Breast epithelium (tissue), 4 donors: ENCODE measurements at places on chromosomes 7 and 10.

- DNase-seq = no peak
Observed at GRCh38 chr10:54745436-54745835, 55.6 kb downstream of the PCDH15 start.

- no peak for DNase-seq
Observed at GRCh38 chr7:157409753-157410727, 73.2 kb downstream of the DNAJB6 start.

DNA sequence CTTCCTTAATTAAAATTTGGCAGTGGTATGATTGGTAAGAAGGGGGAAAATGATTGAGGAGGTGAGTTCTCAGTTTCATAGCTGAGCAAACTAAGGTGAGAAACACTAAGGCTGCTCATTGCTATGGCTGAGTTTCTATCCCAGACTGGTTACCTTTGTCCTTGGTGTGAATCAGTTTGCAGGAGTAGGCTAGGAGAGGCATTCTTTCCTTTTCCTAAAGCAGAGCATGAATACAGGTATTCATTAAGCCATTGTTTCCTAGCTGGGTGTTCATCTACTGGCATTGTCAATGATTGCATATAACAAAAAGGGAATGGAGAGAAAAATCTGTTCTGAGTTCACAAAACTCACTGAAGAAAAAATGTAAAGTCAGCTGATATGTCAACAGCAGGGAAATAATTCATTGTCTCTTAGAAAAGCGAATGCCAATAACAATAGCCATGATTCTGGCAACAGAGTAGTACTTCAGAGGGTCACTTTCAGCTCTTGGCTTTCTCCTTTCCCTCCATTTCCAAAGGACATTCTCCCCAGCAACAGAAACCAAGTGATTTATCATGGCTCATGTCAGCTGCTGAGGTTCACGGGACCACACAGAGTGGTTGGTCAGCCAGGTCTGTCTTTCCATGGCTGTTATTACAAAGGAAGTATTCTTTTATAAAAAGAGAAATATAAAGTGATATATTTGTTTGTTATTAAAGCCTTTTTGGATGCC is 234.0 kb downstream of the BICC1 start:
- no peak for DNase-seq

- DNase-seq = no peak
Observed at GRCh38 chr10:22217842-22218241, at the start of gene EBLN1. Gene EBLN1, minus strand, starts transcription at chr10:22218015. Its CDS starts 8,032 bp downstream, at chr10:22209983.

DNA sequence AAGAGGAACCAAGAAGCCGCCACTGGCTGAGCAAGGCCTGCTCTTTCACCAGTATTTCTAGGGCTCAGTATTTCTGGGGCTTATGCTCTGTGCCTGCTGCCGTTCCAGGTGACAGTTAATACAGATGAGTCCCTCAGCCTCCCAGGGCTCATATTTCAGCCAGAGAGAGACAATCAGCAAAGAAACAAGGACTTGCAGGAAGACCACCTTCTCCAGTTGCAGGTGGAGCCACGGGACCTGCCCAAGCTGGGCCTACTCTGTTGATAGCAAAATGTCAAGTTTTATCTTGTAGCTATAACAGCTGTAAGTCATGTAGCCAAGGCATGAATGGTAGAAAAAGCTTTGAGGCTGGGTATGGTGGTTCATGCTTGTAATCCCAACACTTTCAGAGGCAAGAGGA is 42.7 kb downstream of the NPTX2 start:
- DNase-seq = no peak

GRCh38 chr10:133069033-133069525 is 18.6 kb upstream of the ADGRA1 start:
- DNase-seq = no peak

DNA sequence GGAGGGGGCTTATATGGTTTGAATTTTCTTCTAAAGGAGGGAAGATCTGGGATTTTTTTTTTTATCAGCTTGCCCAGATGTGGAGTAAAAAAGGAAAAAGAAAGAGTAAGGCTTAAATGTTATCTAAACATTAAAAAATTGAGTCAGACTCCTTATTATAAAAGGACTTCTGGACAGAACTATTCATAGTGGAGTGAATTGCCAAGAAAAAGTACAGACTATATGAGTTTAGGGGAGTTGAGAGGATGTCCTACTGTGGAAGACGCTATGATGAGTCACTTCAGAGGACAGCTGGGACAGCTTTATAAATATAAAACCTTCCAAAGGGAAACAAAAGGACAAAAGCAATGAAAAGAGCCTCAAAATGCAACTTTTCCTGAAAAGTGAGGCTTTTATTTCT is 73.0 kb downstream of the TFPI2 start:
- no peak for DNase-seq

DNA sequence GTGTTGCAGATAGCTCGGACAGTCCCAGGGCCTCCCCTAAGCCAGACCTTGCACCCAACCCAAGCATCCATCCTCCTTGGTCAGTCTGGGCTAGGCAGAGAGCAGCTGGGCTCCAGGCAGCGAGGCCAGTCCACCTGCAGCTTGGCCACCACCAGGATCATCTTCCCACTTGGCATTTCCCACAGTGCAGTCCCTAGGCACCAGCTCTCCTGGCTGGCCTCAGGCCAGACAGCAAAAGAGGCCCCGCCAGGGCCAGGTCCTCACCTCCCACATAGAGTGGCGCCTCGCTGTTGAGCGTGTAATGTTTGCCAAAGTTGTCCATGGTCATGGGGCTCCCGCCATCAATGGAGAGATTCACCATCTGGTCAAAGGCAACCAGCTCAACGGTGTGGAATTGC is 171.7 kb downstream of the LCOR start:
- DNase-seq = no peak

DNA sequence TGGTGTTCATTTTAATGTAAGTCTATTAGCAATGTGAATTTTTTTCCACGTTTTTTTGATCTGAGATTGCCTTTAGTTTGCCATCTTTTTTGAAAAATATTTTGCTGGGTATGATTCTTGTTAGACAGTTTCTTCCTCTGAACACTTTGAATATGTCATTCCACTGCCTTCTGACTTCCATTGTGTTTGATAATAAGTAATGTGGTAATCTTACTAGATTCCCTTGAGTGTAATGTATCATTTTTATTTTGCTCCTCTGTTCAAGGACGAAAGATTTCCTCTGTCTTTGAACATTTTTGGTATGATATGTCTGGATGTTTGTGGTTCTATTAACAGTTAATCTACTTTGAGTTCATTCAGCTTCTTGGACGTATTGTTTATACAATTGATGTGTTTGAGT is 371.4 kb downstream of the SUGCT start:
- DNase-seq = no peak

GRCh38 chr10:20614911-20615310 is 282.2 kb downstream of the NEBL start:
- DNase-seq = no peak

GRCh38 chr10:103740611-103741010 is 114.8 kb downstream of the SH3PXD2A start:
- DNase-seq = no peak

DNA sequence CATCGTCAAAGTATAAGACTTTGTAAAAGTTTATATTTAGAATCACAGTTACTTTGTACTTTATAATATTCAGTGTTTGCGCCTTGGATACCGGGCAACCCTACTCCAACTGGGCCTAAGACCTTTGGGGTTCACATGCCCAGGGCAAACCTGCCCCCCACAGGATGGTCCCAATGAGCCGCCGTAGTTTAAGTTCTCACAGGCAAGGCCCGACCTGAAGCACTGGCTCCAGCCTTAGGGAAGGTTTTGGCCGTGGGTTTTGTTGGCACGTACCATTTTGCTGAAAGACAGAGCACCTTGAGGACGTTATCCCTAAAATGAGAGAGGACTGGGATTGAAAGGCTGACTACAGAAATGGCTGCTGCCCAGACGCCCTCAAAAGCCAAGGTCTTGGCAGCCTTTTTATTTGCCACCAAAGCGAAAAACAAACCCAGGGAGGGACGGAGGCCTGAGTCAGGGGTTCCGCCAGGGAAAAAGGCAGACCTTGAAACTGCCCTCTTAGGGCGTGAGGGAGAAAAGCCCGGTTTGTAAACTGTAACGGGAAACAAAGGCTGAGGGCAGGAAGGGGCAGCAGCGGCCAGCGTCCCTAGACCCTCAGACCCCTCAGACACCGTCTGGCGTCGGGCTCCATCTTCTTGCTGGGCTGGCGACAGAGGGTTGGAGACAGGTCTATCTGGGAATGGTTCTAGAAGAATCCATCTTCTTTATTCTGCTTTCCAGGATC is at the start of gene CCDC172:
TSS of gene CCDC172 (plus strand) at position 222 of the 724 bp plus-strand sequence. CDS start 564 bp downstream, outside the sequence.
- DNase-seq = no peak
